ENCODE measurements at places on chromosomes 11 and 22.

GRCh38 chr22:37345863-37346504 is 63.7 kb downstream of the CYTH4 start:
- DNase-seq = peak; percentile 92

- no peak for DNase-seq
These were observed 2.0 kb downstream of the GRK2 start for GRCh38 chr11:67268081-67268961.

DNA sequence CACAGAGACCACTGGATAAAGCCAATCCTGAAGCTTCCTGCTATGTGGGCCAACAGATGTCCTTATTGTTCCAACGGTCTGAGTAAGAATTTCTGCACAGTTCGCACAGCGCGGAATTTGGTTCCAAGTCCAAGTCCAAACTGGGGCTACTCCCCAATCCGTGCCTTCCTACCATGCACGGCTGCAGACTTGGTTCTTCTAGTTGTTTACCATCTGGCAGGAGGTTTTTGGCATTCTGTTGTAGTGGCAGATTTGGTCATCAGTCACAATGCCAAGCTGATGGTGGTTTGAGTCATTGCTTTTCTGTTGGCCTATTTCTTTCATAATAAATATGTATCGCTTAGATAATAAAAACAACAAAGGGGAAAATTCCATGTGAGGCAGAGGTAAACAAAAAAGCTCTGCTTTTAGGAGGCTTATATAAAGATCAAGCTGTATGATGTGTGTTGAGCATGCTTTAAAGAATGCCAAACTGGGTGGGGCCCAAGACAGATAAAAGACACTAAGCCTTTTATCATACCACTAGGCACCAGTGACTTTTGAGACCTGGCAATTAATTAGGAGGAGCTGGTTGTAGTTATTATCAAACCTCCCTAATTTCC is 52.5 kb upstream of the SYN3 start:
- no peak for DNase-seq

DNA sequence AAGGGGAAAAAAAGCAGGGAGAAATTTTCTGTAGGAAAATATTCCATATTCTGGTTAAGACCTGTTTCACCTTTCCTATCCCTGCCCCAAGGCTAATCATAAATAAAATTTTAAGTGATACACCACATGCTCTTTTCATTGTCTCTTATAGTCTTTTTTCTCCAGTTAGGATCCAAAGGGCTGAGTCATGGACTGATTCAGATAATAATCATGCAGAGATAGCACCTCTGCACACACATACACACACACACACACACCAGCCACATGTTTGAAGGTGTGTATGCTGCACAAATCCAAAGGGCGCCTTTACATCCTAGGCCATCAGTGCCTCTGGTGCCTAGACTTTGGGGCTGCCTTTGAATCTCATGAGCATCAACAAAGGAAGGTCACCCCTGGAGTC is 35.5 kb upstream of the CWF19L2 start:
- peak; percentile 62 for DNase-seq

DNA sequence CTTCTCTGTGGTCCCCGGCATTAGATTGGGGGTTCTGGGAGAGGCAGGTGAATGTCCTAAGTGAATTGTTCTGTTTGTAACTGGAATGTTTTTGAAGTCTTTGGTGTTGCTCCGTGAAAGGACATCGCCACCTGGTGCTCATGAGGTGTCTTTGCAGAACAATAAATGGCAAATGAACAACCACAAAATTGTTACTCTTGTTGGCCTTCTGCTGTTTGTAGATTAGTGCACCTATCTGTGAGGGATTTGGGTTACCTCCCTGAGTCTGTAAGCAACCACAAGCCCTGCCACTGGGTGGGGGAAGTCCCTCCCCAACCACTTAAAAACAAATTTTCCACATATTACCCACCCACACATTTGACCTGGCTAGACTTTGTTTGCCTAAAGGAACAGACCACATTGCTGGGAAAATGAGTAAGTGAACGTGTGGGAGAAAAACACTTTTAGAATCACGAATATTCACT is 4.7 kb downstream of the MPEG1 start:
- DNase-seq = peak; percentile 63

DNA sequence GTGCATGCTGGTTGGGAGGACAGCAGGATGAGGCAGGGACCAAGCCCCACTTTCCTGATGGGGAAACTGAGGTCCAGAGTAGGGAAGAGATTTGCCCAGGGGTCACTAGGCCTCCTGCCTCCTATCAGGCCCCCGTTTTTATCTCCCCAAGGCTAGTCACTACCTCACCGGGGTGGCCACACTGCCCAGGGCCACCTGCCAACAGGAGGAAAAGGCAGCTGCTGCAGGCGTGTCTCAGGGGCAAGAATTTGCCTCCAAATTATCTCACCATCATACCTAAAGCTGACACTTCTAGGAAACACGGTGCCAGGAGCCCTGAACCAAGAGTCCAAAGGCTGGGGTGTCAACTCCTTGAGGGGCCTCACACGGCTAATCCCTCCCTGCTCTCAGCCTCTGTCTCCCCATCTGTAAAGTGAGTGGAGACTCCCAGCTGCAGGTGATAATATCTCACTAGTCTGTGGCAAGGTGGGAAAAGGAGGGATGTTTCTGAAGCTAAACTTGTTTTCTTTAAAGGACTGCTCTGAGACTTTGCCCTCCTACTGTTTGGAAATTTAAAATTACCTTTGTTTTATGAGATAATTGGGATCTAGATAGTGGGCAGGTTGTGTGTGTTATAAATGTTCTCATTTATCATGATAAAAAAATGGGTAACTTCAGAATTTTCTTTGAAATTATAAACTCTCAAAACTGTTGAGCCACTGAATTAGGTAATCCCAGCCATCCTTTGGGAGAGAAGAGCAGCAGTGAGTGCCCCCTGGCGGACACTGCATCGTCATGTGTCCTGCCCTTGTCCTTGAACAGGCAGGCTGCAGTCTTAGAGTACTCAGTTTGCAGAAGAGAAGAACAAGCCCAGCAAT is 60.0 kb downstream of the MYO7A start:
- peak; percentile 70 for DNase-seq

DNA sequence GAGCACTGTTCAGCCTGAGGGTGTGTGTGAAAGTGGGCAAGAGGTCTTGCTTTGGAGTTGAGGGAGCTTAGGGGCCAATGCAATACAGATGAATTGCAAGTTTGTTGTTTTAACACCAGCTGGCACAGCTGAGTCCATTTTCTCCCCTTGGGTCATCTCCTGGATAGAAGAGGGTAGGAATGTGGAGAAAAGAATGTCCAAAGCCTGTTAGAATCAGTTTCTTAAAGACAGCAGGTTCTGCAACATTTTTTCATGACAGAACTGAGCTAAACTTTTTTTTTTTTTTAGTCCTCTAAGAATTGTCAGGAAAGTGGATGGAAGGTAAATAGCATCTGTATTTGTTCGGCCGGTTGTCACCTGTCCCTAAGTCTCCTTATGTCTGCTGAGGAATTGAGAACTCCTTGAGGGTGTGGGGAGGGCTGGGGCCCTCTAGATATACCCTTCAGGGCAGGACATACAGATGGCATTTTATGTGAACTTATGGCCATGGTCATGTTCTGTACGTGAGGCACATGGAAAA is 211.1 kb upstream of the CADM1 start:
- DNase-seq = no peak

DNA sequence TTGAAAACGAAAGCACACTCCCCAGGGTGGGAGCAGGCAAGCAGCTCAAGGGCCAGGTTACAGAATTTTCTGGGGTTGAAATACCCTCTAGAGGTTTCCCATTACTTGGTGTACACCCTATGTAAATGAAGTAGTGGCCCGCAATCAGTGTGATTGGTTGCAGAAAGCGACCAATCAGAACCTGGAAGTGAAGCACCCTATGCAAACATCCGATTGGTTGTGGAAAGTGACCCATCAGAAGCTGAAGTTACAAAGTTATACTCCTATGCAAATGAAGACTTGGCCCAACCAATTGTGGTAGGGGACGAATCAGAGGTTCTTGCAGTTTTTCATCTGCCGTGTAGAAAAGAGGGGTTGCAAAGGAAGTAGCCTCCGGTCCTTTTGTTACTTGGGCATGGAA is 19.2 kb downstream of the PRR5 start:
- DNase-seq = no peak

DNA sequence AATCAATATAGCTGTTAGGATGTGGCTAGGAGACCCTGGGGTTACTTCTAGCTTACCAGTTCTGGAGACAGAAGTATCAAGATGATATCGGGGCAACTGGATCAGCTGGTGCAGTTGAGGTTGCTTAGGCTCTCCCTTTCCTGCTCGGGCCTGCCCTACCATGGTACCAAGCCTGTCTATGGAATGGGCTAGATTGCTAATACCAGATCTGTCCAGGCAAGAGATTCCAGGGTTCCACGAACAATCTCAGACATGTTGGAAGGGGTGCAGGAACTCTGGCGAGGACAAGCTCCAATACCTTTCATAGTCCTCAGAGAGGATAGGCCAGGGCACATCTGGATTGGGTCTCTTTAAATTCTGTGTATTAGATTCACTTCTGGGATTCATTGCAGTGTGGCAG is 53.8 kb downstream of the ADM start:
- no peak for DNase-seq

DNA sequence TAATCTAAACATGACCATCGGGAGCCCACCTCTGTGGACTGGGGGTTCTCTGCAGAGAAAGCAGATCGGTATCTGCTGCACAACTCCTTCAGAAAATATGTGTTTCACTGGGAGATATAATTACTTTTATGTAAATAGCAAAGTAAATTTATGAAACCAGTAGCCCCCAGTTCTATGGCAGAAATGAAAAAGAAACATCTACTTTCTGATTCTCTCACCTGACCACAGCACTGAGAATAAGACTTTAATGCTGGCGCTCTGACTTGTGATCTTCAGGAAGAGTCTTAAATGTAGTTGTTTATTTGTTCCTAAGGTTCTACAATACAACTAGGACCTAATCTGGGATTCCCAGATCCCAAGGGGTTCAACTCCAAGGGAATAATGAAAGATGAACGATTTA is 518.0 kb downstream of the DLG2 start:
- no peak for DNase-seq

DNA sequence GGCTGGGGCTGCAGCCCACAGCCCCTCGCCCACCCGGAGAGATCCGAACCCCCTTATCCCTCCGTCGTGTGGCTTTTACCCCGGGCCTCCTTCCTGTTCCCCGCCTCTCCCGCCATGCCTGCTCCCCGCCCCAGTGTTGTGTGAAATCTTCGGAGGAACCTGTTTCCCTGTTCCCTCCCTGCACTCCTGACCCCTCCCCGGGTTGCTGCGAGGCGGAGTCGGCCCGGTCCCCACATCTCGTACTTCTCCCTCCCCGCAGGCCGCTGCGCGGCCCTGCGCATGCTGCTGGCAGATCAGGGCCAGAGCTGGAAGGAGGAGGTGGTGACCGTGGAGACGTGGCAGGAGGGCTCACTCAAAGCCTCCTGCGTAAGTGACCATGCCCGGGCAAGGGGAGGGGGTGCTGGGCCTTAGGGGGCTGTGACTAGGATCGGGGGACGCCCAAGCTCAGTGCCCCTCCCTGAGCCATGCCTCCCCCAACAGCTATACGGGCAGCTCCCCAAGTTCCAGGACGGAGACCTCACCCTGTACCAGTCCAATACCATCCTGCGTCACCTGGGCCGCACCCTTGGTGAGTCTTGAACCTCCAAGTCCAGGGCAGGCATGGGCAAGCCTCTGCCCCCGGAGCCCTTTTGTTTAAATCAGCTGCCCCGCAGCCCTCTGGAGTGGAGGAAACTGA is 731 bp downstream of the GSTP1 start:
- peak; percentile 31 for DNase-seq

- peak; percentile 31 for DNase-seq
These were observed 590.0 kb downstream of the METTL15 start for GRCh38 chr11:28697920-28698827.

DNA sequence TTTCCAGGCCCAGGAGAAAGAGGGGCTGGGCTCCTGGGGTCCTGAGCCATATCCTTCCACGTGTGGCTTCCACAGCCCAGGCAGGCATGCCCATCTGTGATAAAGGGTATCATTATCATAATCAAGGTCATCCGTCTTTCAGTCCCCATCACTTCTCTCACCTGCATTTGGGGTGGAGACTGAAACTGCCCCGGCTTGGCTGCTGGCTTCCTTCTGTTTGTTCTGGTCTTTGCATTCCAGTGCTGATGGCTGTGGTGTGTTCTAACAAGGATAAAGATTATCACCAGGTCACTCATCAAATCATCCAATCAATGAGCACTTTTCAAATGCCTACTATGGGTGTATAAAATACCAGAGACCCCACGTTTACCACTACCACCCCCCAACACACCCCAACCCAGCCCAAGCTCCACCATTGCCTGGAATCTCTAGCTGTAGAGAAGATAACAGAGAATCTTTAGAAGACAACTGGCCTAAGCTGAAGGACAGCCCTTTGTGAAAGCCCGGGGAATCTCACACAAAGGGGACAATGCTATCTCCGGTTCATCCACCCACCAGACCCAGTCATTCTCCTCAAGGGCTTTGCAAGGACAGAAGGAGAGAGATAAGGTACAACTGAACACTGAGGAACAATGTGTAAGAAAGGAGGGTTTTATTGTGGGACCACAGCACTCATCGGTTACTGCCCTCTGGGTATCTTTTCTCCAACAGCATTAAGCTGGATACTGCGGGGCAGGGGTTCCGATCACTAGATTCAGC is 54.9 kb downstream of the AHNAK start:
- DNase-seq = no peak

DNA sequence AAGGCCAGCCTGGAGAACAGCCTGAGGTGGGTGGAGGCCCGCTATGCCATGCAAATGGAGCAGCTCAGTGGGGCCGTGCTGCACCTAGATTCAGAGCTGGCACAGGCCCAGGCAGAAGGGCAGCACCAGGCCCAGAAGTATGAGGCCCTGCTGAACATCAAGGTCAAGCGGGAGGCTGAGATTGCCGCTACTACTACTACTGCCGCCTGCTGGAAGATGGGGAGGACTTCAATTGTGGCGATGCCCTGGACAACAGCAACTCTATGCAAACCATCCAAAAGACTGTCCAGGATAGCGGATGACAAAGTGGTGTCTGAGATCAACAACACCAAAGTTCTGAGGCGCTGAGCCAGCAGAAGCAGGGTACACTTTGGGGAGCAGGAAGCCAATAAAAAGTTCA is 3.1 kb upstream of the TMEM218 start:
- peak; percentile 11 for DNase-seq

GRCh38 chr11:94521684-94522083 is 9.4 kb downstream of the C11orf97 start:
- DNase-seq = peak; percentile 9

DNA sequence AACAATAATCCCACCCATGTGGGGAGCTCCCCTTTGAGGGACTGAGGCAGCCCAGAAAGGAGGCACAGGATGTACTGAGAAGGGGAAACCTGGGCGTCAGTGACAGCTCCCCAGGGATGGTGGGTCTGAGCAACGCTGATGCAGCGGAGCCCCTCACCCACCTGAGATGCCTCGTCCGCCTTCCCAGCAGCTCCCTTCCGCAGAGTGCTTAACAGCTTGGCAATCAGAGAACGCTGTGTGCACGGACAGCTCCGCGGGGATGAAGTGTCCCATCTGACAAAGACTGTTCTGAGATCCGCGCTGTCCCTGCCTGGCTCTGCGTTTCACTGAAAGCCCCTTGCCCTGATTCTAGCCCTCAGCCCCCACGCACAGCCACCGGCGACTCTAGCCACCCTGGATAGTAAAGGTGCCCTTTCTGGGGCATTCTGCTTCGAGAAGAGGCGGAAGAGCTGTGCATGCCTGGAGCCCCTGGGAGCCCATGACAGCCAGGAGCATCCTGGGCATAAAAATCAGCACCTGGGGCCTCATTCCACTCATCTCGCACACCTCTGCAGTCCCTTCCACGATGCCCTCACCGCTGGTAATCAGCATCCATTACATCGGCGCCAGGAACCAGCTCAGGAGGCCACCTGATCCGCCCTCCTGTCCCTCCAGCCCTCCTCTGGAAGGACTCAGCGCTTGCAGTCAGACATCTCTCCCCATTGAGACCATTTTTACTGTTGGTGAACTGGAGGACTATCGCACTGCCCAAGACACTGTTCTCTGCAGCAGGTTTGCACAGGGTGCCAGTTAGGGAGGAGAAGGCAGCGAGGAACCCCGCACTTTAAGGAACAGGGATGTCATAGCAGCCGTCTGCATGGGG is 10.7 kb downstream of the KCNJ5 start:
- DNase-seq = no peak

Measured in HCEC 1CT (cell line).